ENCODE measurements at places on chromosomes 1 and 21.

- no peak for DNase-seq
Measured at GRCh38 chr1:20158358-20159070, 19.4 kb downstream of the PLA2G2F start.

DNA sequence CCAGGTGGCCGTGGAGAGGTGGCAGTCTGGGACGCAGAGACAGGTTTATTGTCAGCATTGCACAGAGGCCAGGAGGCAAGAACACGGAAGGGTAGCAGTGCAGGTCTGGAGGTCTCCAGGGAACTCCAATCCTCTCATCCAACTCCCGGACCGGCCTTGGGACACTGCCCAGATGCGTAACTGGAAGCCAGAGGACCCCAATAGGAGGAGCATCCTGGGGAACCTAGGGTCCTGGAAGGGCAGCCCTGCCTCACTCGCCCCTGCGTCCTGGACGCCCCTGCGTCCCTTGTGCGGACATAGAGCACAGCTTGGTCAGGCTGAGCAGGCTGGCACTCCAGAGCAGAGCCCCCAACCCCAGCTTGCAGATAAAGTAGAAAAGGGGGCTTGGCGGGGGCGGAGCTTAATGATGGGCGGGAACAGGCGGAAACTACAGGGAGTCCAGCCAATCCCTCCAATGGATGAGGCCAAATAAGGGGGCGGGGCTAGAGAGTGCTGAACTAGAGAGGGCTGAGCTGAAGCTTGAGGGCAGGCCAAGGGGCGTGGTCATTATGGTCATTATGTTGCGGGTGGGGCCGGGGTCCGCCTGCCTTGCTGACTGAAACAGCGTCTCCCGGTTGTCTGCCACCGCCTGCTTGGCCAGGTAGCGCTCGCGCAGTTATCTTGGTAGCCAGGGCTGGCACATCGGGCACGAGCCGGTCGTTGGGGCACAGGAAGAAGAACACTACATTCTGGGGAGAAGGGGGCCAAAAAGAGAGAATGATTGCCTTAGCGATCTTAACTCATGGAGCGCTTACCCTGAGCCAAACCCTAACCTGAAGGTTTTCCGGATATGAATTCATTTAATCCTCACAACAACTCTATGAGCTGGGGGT lies 3.7 kb upstream of the ARHGEF19 start:
- no peak for DNase-seq

DNA sequence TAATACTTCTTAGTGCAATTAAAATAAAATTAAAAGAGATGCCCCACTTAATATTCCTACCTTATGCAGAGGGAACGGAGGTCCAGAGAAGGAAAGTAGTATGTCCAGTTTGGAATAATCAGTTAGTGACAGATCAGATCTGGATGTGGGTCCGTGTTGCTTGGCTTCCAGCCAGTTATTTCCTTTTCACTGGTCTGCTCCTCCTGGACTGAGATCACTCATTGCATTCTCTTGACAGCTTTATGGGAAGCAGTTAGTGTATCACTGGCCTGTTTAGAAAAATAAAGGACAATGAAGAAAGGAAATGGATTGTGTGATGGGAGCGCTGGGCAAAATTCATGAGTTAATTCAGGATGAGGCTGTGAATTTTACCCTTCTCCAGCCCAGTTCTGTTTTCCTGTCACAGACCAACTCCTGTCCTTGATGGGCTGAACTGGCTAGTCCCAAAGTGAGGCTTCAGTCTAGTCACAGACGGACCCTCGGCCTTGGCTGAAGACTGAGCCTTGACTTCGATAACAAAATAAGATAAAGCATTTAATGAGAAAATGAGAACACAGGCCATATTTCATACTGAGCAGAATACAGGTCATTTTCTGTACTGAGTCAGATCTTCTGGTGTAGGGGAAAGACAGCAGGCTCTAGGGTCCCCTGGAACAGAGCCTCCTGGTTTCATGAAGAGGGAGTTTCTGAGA lies 85.2 kb upstream of the TRABD2B start:
- no peak for DNase-seq

DNA sequence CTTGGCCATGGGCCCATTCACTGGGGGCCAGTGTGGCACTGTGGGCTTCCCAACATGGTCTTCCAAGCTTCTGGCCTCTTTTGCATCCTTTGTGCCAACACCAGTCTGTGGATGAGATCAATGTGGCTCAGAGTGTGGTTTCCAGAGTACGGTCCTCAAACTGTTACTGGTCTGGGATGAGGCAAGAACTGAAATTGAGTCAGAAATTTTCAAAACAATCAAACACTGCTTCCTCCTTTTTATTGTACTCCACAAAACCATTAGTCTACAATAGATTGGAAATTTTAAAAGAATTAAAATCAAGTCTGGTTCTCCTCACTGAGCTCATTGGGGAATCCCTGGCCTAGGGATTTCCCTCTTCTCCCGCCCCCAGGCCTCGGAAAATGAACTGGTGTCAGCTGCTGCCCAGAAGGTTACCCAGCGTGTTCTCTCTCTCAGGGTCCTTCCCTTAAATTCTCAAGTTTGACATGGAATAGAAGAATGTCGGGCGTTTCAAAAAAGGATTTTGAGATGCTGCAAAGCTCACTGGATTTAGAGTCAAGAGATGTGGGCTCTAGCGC lies 222.0 kb downstream of the SDCCAG8 start:
- DNase-seq: no peak

- no peak for DNase-seq
Measured at GRCh38 chr1:117592155-117592554, 13.7 kb upstream of the TENT5C start.

GRCh38 chr1:20867847-20868246 lies 80.7 kb upstream of the HP1BP3 start:
- no peak for DNase-seq

- no peak for DNase-seq
Measured at GRCh38 chr1:56303805-56304204, 275.6 kb downstream of the PLPP3 start.
